Fibroblast of the aortic adventitia (primary cell): ENCODE measurements at places on chromosomes 16 and 17.

- no peak for DNase-seq
These were observed 59.0 kb downstream of the ABR start for GRCh38 chr17:1120596-1121441.

- DNase-seq: no peak
These were observed 12.7 kb upstream of the AMFR start for GRCh38 chr16:56438038-56438437.

DNA sequence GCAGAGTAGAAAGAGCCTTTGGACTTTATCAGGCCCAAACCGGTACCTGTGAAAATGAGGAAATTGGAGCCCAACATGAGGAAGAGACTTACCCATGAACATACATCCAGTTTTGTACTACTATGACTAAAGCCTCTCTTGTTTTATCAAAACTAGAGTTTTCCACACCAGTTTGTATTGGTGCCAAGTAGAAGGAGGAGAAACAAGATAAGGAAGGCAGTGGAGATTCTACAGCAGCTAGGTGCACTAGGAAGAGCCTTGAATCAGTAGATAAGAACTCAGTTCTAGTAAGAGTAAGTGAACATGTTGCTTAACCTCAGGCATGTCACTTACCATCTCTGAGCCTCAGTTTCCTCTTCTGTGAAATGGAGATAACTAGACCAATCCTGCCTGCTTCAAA lies 13.7 kb upstream of the TMEM132E start:
- no peak for DNase-seq

- no peak for DNase-seq
These were observed 833 bp downstream of the TERF2 start for GRCh38 chr16:69384974-69385373.

DNA sequence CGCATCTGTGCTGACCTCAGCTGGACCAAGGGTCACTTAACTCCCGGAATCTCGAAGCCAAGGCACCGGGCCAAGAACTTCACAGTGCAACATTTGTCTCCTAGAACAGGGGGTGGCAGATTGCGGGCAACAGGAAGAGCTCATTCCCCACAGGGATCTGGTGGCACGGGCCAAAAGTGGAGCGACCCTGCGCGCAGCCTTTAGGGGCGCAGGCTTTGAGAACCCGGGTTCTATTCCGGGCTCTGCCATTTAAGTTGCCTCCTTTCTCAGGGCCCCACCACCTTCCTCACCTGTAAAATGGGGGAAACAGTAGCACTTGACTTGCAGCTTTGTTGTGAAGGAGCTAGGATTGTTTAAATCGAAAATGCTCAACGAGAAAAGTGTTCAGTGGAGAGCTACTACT lies 651 bp downstream of the SHMT1 start:
- DNase-seq: peak; percentile 18

DNA sequence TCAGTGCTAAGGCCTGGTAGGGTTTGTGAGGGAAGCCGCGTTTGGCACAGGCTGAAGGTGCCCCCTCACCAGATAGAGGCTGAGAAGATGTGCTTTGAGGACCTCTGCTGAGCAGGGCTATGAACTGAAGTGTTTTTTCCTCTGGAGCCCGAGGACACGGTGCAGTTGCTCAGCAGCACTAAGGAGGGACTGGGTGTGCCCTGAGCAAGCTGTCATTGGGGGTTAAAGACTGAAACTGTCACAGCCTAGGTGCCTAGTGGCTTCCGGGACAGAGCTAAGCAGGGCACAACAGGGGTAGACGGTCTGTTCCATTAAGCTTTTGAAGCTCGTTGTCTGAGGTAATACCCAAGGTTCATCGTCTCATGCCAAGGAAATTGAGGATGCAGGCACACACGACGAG lies 24.8 kb upstream of the ASGR2 start:
- DNase-seq: no peak

DNA sequence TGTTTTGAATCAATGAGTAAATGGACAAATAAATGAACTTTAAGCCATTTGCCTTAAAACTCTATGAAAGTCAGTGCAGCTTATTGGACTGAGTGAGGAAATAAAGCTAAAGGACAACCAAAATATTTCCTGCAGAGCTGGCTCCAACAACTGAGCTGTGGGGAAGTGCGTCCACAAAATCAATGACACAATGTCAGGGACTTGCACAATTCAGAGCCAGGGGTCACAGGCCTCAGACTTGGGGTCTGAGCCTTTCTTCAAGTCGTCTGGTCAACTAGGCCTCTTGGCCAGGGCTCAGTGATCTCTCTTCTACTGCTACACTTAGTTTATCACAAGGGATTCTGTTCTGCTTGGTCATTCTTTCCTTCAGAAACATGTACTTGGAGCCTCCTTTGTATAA lies 26.2 kb upstream of the RHBDL3 start:
- DNase-seq: no peak

DNA sequence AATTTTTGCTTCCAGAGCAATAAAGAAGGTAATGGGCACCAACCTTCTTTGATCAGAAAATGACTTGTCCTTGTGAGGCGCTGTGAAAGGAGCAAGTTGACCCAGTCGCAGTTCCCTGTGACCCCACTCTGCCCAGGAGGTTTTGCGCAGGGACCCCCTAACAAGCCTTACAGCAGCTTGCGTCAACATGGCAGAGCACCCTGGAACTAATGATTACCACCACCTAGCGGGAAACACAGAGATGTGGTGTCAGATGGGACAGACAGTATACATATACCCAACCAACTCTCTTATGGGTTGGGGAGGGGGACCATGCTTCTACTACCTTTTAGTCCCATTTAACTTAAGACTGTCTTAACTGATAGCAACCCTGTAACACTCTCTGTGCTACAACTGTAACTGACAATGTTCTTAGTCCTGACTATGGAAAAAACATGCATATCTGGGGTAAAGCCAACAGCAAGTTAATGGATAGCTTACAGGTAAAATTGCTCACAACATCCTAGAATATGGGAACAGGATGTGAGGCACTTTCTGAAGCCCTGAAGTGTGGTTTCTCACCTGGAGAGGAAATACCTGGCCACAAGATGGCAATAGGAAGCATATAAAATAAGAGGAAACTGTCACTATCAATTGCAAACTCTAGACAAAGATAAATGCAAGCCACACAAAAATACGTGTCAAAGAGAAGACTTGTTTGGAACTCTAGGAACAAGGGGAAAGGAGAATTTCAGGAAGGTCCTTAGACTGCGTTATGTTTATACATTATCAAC lies 3.0 kb downstream of the KARS1 start:
- no peak for DNase-seq

DNA sequence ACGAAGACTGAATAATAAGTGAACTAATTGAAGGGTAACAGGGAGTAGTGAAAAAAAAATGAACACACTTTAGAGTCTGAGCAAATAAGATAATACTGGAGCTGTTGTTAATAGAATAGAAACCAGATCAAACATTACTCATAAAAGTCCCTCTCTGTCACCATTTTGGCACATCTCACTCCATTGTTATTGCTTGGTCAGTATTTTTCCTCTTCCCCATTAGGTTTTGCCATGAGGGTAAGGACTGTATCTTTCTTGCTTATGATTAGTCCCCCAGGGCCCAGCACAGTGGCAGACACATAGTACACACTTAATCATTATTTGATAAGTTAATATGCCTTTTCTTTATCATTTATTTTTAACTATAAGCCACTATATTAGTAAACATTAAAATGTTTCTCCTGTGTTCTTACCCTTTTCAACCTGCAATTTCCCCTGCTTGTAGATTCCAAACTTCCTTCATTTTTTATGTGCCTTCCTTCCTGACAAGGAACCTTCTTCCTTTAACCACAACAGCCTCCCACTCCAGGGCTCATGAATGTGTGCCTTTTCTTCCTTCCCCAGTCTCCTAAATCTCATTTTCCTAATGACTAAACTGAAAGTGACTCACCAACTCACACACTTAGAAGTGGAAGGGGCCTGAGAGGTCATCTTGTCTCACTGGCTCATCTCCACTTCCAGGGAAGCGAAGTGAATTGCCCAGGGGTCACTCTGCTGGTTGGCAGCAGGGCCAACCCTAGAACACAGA lies 88.2 kb upstream of the HAS3 start:
- DNase-seq: peak; percentile 48

DNA sequence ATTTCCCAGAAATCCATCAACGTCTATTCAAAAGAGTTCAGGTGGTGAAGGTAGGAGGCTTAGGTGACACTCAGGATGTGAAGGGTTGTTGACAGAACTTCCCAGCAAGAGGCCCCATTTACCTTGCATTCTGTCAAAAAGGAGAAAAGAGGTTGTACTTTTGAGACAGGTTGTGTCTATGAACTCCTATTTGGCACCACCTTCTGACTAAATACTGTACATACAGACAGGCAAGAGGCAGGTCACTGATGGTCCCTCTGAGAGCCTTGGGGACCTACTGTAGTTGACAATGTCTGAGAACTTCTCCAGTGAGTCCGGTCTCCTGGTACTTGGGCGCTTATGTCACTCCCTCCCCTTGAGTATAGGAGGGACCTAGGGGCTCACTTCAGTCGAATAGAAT lies 479.3 kb upstream of the ZFHX3 start:
- DNase-seq: no peak

DNA sequence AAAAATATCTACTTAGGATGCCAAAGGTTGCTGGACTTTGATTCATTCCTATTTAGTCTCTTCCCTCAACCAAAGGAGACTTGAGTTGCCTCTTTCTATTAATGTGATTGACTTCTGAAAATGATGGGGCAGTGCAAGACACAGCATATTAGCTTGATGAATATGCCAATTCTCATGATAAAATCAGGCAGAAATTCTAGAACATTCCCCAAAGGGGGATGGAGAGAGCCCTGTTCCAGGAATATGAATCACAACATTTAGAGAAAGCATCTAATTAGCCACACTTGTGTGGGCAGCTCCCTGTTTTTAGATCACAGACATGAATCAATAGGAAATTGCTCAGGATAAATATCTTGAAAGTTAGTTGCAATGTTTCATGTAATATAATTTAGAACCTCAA lies 584.0 kb upstream of the CDH8 start:
- DNase-seq: no peak

- DNase-seq: no peak
These were observed 4.7 kb upstream of the BEAN1 start for GRCh38 chr16:66422366-66422765.
